ENCODE measurements at places on chromosomes 5 and 9. TPM values are rescaled to one million over a fixed set of nuclear protein-coding genes. Genes with fewer than 3 reads are reported as not detected.

ZNF883 gene
- 1.0 TPM for total RNA-seq

CCNJL gene
- 2.7 TPM for total RNA-seq

RMRP gene
- 6,728 TPM for total RNA-seq

PCDH1 gene
- total RNA-seq = not detected

RAI14 gene
- 64.1 TPM for total RNA-seq

CREBRF gene
- 9.6 TPM for total RNA-seq

RALGDS gene
- 17.8 TPM for total RNA-seq

COL15A1 gene
- total RNA-seq = 3.4 TPM

TAF11L7 gene
- not detected for total RNA-seq

GAPT gene
- total RNA-seq = not detected

NR2F1-AS1 gene
- total RNA-seq = 10.4 TPM

FOXI1 gene
- total RNA-seq = not detected

HTR4 gene
- total RNA-seq = 0.26 TPM

Measured in LHCN-M2 (cell line).